Lung (tissue), 17 donors: ENCODE measurements at places on chromosomes 6 and 20.
A peak's percentile ranks its signal among the peaks of the same experiment; 100 is the strongest.

GRCh38 chr6:30272032-30272431, 54.7 kb upstream of the TRIM39 start:
- DNase-seq = no peak

GRCh38 chr20:61570646-61571195, 318.7 kb downstream of the CDH4 start:
- no peak for DNase-seq

- no peak for DNase-seq
These were observed 120.1 kb upstream of the PMEPA1 start for GRCh38 chr20:57829805-57830514.

DNA sequence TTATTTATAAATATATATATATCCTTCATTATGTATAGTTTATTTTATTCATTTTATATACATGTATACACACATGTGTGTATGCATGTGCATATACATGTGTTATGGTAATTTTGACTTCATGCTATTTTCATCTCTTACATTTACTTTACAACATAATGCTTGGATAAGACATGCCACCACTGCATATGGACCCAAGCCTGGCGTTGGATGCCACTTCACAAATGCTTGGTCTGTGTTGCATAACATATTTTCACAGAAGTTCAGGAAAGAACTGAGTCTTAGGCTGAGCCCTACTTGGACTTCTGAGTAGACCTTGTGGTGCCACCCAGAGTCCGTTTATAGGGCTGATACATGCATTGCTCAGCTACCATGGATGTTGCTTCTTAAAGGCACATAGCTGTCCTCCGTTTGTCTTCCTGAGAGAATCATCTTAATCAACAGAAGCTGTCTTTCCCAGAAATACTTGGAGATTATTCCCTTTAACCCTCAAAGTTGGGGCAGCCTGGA, 337.8 kb downstream of the BTBD3 start:
- no peak for DNase-seq

- DNase-seq = no peak
These were observed 549 bp upstream of the CSE1L start for GRCh38 chr20:49045440-49046086.

DNA sequence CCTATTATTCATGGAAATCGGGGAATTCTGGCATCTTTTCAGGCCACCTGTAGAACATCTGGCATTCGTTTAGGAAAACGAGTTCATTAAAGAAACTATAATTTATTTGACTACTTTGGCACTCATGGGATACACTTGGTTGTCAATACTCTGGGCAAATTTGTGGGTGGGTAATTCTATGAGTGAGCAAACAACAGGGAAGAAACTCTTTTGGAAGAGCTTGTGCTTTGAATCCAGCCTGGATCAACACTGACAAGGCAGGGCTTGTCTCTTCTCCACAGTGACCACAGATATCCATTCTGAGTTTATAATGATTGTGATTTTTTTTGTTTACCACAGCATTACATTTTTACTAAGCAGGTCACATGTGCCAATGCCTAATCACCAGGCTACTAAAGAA, 394.7 kb downstream of the THBS2 start:
- DNase-seq = no peak

DNA sequence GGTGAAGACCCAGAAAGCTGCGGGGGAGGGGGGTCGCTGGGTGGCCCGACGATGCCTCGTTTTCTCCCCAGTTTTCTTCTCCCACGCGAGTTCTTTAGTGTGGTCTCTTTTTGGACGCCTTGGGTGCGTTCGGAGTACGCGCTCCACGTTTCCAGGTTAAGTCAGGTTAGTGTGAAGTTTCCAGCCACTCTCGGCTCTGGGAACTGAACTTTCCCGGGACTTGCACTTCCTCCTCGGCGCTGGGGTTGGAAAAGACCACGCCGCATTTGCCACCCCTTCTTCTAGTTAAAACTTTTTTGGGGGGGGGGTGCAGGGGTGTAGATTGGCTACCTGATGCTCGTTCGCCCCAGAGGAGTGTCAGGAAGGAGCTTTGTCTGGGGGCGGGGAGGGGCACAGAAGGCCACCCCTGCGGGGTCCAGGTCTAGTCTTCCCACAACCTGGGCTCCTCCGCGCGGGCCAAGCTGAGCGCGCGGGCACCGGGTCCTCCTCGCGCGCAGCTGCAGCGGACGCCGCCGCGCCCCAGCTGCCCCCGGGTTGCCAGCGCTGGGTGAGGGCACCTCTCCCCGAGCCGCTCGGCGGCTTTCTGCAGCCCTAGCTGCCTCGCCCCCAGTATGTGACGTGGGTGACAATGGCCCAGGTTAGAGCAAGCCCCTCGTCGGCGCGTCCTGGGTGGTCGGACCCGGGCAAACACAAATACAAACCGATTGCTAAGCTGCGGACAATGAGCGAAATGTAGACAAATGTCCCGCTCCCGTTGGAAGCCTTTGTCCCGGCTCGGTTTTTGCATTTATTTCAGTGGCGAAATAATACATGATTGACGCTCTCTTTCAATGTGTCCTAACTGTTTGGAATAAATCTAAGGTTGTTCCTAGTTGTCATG, 1.7 kb upstream of the NKX2-2 start:
- DNase-seq = no peak

- DNase-seq = no peak
These were observed 7.1 kb upstream of the LOC128125822 start for GRCh38 chr6:63565058-63565726.

- DNase-seq = no peak
These were observed 39.5 kb upstream of the PRSS16 start for GRCh38 chr6:27208042-27208441.

GRCh38 chr6:34142061-34142998, 3.6 kb downstream of the GRM4 start:
- DNase-seq = no peak

DNA sequence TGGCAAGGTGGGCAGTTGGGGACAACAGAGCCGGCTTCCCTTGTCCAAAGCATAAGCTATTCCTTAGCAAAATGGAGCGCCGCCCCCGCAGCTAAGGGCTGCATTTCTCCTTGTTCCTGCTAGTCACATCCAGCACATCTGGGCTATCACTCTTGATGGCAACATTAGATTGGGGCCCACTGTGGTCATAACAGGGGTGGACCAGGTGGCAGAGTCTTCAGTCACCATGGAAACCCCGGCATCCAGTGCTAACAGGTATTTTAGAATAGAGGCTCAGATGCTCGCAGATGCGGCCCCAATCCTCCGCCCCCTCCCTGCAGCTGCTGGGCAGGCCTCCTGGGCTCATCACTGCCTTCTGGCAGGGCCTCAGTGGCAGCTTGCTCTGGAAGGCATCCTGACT, 168.2 kb upstream of the PROKR2 start:
- DNase-seq = no peak

- no peak for DNase-seq
These were observed 195.0 kb upstream of the HEY2 start for GRCh38 chr6:125554456-125554855.

- peak; percentile 87 for DNase-seq
These were observed 93.8 kb downstream of the MLIP start for GRCh38 chr6:54204921-54205591.

GRCh38 chr20:53657732-53658131, 64.1 kb upstream of the ZNF217 start:
- DNase-seq = peak; percentile 53

DNA sequence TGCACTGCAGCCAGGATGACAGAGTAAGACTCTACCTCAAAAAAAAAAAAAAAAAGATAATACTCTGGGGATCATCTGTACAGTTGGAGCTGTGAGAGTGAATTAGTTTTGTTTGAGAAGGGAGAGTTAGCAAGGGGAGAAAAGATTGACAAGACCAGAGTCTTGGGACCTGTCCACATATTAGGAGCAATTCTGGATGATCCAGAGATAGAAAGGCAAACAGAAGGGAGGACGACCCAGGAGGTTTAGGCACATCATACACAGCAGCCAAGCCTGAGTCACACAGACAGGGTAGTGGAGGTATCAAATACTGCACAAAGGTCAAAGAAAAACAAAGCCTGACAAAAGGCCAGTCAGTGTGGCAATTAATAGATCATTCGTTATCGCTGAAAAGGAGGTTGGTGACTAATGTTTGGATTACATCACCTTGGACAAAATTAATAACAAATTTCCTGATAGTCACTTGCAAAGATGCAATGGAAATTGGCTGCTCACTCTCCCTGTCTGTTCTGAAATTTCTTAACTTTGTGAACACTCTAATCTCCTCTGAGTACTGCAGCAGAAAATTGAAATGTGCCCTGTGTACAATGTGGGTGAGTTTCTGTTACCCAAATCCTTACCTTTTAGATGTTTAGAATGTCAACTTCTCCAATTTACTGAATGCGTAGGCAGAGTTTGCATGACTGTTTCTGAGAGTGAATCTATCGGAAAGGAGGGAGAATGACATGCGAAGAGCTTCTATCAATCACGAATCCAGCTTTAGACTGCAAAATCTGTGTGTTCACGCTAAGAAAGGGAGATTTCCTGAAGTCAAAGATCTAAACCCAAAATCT, 105.4 kb downstream of the TSHZ2 start:
- DNase-seq = no peak

GRCh38 chr20:20782755-20783154, 70.3 kb upstream of the RALGAPA2 start:
- DNase-seq = no peak

DNA sequence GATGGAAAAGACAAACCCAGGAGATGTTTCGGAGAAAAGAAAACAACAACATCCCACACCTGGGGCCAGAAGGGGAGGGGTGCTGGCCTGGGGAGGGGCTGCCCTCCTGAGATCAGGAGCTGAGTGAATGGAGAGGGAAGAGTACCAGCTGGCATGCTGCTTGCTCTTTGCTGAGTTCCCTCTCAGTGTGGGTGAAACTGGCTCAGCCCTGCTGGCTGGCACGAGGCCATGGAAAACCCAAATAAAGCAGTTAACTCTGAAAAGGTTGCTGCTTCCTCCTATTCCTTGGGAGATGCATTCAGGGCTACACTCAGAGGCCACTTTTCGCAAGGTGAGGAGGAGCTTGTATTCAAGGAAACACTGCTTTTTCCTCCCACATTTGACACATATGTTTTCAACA, 8.0 kb upstream of the KCNK16 start:
- DNase-seq = peak; percentile 69

GRCh38 chr6:97632341-97632740, 349.3 kb upstream of the MMS22L start:
- no peak for DNase-seq

DNA sequence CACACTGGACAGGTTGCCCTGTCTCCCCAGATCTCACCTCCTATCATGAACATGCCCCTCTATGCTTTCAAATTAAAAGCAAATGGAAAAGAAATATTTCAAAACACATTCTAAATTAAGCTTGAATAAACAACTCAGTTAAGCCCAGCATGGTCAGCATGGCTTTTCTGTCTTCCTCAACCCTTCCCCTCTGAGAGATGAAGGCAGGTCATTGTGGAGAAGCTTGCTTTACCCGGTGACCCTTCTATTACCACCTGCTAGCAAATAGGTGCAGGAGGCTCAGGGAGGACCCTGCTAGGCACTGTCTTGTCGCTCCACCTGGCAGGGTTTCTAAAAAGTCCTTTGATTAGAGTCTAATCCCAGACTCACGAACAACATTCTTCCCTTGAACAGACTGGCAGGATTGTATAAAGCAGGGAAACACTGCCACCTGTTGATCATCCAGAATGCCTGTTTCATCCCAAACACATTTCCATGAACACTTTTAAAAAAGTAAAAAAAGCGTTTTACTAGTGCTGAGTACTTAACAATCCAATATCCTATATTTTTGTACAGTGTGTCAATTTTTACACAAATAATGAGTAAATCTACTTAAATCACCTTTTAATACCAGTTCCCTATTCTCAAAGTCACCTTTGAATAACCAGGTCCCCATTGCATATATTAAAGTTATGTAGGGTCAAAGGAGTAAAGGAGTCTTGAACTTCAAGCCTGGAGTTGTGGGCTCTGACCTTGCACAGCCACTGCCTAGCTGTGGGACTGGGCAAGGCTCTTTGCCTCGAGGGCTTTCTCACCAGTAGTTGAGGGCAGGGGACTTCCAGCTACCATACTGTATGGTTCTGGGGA, 75.5 kb downstream of the GPR6 start:
- DNase-seq = peak; percentile 71

DNA sequence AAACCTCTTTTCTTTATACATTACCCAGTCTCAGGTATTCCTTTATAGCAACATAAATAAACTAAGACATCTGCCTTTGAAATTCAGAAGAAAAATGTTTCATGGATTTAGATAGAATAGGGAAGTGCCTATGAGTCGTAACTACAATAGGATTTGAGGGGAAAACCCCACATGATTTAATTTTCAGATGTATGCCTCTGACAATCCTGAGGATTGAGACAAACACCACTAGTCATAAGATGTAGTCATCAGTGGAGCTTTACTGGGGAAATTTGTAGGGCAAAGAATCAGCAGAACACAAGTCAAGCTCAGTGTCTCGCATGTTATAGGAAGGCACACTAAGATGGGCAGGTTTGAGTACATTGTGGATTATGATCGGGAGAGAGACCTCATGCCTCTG, 566.4 kb downstream of the BMP2 start:
- DNase-seq = no peak

GRCh38 chr20:10846766-10847165, 173.0 kb upstream of the JAG1 start:
- DNase-seq = no peak

DNA sequence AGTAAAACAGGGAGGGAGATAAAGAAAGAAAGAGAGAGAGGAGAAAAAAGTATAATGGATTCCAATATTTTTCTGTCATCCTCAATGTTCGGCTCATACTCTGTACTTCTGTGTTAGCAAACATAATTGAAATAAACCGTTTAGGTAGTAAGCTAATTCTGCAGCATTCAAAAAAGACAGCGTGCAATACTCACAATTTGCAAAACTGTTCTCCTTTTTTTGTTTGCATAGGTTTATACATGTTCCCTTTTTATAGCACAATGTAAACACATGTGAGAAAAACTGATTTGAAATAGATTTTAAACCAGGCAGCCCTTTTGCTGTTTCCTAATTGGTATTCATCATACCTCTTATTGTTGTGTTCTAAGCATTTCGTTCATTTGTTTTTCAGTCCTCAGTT, 188.9 kb downstream of the PLCB1 start:
- DNase-seq = no peak

DNA sequence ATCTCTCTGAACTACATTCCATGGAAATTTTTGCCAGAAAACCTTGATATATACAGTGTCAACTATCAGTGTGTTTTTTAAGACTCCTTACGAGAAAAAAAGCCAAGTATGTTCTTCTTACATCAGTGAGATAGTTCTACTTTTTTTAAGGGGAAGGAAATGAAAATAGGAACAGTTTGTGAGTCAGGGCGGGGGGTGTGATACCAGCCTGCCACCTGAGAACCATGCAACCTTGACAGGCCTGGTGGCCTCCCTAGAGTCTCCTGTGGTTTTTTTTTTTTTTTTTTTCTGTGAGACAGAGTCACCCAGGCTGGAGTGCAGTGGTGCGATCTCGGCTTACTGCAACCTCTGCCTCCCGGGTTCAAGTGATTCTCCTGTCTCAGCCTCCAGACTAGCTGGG, 96.3 kb upstream of the GCM1 start:
- no peak for DNase-seq

DNA sequence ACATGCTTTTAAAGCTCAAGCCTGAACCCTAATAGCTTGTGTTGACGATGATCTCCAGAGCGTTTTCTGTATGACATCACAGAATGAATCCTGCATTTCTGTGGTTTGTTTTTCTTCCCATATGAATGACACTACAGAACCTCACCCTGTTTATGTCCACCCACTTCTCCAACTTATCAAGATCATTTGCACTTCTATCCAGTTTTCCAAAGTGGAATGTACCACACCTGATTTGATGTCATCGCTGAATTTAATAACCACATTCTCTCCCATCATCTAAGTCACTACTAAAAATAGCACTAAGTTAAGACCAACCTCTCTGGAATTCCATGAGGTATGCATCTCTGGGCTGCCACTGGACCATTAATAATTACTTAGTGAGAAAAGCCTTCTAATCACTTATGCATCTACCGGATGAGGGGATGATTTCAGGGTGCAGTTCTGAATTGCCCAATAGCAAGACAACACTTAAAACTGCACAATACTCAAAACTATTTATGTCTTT, 33.3 kb upstream of the CITED2 start:
- no peak for DNase-seq
